Stimulated activated CD4-positive, alpha-beta T cell treated with anti-CD3 and anti-CD28 coated beads, Interleukin-1b, Interleukin-23, amount 100 ng/mL, for 1 hour (primary cell): ENCODE measurements at places on chromosomes 16 and 17.

GRCh38 chr17:48037036-48037837, at the start of gene COPZ2:
COPZ2 (minus strand) TSS chr17:48037797; CDS start chr17:48037777, 20 bp downstream.
- DNase-seq = no peak

DNA sequence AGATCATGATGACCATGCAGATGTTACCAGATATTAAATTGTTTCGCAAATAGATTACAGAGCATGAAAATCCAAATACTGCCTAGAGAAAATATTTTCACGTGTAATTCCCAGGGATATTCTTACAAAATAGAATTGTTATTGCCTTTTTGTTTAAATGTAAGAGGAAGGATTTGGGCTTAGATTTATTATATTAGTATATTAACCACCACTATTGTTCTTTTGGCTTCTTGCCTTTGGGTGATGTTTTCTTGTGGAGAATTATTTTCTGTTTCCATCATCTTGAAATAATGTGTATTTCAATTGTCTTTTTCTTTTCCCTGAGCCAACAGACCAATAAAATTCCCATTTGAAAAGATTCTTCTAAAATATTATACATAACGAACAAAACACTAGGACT, 109.7 kb upstream of the NUDT7 start:
- no peak for DNase-seq

- DNase-seq = peak; percentile 49
These were observed 1.6 kb upstream of the N4BP1 start for GRCh38 chr16:48611329-48612137.

DNA sequence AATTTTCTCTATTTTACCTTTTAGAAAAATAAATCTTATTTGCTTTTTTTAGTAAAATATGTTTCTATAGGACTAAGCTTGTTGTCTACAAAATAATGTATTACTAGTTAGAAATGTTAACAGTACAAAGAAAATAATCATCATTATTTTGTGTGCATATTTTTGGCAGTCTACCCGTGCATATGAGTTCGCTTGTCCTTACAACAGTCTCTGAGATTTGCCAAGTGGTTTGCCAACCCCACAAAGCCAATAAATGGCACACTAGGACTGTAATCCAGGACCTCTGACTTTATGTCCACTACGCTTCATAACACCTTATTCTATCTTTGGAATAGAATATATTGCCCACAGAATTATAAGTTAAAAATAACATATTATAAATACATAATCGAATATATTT, 152.0 kb downstream of the KCNJ2 start:
- DNase-seq = no peak

DNA sequence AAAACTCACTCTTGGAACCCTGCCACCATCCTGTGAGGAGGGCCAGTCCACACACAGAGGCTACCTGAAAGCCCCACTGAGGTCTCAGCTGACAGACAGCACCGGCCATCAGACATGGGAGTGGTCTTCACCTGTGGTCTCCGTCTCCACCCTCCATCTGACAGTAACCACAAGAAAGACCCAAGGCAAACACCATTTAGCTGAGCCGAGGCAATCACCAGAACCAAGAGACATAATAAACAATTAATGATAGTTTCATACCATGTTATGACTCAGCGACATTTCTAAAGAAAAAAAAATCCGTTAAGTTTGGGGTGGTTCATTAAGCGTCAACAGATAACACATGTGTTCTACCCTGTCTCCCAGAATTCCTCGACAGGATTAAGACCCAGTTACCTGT, 6.1 kb upstream of the EVPLL start:
- DNase-seq = no peak

DNA sequence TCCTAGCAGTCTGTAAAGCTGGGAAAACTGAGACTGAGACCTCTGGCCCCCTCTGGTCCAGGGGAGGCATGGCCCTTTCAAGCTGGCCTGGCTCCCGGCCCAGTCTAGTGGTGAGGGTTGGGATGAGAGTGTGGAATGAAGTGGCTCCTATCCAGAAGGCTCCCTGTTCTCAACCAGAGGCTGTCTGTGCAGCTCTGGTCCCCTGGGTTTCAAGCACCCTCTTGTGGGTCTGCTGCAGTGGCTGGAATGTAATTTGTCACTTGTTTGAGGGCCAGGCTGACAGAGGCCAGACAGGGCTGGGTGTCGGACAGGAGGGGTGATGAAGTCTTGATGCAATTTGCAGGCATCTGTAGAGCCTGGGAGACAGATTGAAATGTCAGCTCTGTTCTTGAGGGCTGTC, 22.1 kb upstream of the PHF12 start:
- no peak for DNase-seq

DNA sequence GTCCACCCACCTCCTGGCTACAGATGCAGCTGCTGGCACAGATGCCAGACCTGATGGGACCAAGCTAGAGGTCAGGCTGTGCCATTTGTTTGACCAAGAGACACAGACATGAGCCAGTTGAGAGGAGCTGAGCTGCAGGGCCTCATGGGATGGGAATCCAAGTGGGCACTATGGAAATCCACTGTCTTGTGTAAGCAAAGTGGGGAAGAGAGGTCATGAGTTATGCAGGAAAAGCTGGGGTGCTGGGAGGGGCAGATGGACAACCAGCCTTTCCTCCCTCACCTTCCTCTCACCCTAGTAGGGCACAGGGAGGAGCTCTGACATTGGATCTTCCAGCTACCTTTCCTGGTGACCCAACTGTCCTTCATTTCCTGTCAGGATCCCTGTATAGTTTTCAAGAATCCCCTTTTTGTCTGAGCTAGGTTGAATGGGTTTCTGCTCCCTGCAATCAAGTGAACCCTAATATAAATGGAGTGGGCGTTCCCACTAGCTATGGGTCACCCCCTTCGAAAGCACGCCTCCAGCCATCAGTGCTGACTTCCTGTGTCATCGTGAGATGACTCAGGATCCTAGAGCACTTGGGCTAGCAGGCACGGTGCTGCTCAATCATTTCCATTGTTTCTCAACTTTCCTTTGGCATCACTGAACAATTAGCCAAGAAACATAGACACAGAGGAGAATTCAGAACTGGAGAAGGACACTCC, 13.6 kb downstream of the ATPAF2 start:
- no peak for DNase-seq
